ENCODE measurements at places on chromosomes 12 and 14. TPM values are rescaled to one million over a fixed set of nuclear protein-coding genes. Genes with fewer than 3 reads are reported as not detected.

DNA sequence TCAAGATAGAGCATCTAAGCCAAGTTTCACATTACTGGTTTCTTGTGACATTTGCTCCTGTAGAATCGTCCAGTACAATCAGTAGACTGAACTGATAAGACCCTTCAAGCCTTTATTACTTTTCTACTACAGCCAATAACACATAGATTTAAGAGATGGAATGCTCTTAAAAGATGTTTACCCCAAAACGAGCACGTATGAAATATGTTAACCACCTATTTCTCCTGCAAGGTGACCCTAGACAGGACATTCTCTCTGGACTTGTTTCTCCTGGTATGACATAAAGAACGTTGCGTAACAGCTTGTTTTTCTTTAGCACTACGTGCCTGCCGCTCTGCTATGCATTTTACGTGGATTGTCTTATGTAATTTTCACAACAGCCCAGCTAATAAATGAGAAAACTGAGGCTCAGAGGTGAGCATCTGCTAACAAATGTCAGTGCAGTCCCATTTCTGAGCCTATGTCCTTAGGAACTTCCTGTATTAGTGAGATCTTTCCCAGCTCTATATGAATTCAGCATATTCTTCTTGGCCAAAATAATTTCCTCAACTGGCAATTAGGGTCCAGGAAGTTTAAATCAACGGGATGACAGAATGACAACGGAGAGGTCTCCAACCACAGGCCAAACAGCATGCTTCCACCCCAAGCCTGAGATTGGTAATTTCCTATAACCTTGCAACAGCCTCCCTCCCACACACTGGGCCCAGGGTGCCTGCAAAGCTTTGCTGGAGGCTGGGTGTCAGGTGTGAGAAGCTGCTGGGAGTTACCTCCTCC, 3.7 kb downstream of the NFKBIA start:
- no peak overlapping the region for H3K27ac ChIP-seq
- H3K4me1 ChIP-seq = peaks cover 25% of the 10 kb centered on the region
- H3K36me3 ChIP-seq = no peaks in the 10 kb centered on the region
- no peaks in the 10 kb centered on the region for H3K27me3 ChIP-seq

- H3K27me3 ChIP-seq = no peaks in the 10 kb centered on the region
- H3K27ac ChIP-seq = no peak overlapping the region
- no peaks in the 10 kb centered on the region for H3K36me3 ChIP-seq
- H3K4me1 ChIP-seq = no peaks in the 10 kb centered on the region
- H3K4me3 ChIP-seq = no peak overlapping the region
These were observed 185.6 kb upstream of the C14orf180 start for GRCh38 chr14:104393898-104394381.

ANKRD9 gene
- total RNA-seq = 9.9 TPM

GPX2 gene
- 2.6 TPM for total RNA-seq

RFLNA gene
- total RNA-seq = 0.31 TPM

Measured in pancreas (tissue), 10 donors.